ENCODE measurements at places on chromosomes 1 and 21.

DNA sequence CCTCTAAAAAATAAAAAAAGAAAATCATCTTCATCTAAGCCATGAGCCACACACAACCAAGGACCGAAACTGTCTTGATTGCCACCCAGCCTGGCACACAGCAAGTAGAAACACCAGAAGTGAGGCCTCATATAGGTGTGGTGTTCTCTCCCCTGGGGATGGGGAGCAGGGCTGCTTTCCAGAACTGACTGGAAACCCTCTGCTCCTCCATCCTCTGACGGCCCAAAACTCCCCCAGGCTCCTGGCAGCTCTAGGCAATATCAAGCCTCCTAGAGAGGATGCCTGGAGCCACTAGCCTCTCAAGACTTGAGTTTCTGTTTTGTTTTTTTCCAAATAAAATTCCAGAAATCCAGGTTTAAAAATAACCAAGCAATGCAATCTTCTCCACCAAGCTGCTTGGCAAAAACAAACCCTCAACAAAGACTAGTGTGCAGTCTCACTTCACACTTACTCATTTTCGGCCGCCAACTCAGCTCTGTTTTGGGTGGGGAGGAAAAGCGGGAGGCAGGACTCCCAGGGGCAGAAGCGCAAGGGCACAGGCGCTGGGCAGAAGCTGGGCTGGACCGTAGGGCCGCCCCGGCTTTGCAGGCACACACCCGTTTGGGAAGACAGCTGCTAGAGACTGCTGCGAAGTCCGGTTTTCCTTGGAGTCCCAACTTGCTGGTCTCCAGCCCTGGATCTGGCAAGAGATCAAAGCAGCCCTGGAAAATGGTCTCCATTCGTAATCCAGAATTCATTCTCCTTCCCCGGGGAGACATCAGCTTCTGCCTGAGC is 78.2 kb upstream of the CAPZB start:
- DNase-seq, result peak; percentile 86

DNA sequence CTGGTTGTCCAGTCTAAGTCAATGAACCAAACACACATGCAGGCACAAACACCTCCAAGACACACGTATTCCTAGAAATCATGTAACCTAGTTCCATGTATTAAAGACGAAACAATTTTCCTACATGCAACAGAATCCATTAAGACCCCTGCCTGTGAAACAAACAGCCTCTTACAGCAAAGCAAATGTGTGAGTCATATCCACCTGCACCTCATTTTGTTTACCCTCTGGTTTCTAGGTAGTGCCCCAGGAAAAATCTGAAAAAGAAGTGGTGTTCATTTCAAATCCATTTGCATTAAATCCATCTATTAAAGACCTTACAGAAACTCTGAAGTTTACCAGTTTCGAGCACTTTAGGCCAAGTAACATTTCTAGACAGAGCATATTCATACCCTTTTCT is 74.1 kb downstream of the VCAM1 start:
- no peak for DNase-seq

- peak; percentile 46 for DNase-seq
These were observed 99.8 kb downstream of the PSMG1 start for GRCh38 chr21:39083377-39084008.

DNA sequence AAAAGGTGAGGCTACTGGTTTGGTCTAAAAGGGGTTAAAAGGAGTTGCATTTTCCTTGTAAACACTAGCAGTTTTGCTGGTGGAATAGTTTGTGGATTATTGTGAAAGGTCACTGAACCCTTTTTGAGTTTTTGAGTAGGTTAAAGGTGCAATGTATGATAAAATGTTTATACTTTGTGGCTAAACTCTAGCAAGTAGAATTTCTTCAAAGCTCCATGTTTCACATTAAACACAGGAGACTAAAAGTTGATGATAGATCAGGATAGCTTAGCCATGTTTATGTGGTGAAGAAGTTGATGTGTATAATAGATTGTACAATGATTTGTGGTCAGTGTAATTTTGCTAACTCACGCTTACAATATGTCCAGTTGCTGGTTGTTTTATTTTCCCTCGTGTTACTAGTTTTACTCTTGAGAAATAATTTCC is 13.1 kb downstream of the ZNF326 start:
- no peak for DNase-seq

- no peak for DNase-seq
These were observed 273.7 kb upstream of the AJAP1 start for GRCh38 chr1:4380564-4381168.

DNA sequence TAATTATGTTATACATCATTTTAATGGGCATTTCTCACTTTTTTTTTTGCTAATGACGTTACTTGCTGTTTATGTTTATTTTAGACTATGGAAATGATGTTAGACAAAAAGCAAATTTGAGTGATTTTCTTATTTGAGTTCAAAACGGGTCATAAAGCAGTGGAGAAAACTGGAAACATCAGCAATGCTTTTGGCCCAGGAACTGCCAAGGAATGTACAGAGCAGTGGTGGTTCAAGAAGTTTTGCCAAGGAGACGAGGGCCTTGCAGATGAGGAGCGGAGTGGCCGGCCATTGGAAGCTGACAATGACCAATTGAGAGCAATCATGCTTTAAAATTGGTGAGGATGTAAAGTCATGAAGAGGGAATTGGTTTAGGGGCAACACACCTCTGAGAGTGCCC is 32.1 kb upstream of the KCNE2 start:
- DNase-seq, result no peak

DNA sequence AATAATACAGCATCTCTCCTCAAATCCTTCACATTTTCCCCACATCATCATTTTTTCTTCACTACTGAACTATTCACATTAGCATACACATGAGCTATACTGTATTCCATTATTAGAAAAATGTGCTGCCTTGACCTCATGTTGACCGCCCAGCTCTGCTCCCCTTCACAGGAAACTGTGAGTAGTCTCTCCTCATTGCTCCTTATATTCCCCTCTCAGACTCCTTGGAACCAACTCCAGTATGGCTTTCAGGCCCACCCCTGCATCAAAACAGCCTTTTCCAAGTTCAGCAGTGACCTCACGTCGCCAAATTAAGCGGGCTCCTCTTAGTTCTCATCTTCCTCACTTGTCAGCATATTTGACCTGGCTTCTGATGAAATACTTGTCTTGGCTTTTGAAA is 59.2 kb upstream of the SPAG17 start:
- DNase-seq, result no peak
